ENCODE measurements at places on chromosomes 11 and 22.

DNA sequence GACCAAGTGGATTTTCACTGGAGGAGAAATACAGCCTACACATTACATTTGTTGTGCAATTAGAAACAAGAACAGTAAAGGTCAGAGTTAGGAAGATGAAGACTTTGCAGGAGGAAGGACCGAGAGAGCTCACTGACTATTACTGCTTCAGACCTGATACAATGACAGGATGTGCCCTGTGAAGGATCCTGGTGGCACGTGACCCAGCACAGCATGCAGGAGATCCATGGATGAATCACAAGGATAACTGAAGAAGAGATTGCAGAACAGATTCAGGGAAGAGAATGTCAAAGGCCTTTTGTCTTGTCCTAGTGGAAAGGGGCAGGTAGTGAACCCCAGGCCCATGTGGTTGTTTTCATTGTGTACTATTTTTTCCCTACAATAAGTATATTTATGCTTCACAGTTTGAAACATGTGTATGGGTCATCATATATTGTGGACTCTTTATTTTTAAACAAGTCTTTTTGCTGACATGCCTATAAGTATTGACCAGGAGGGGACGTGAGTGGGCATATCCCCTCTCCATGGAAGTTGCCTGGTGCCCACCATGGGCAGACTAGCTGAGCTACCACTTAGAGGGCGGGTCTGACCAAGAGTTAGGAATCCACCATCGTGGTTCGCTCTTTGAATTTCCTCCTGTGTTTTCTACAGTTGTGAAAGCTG is 44.3 kb downstream of the RASSF10 start:
- no peak for DNase-seq

- no peak for DNase-seq
Measured at GRCh38 chr22:26744892-26745808, 87.8 kb downstream of the MIAT start.

- peak; percentile 57 for DNase-seq
Measured at GRCh38 chr11:71977743-71978418, 20.8 kb upstream of the IL18BP start.

DNA sequence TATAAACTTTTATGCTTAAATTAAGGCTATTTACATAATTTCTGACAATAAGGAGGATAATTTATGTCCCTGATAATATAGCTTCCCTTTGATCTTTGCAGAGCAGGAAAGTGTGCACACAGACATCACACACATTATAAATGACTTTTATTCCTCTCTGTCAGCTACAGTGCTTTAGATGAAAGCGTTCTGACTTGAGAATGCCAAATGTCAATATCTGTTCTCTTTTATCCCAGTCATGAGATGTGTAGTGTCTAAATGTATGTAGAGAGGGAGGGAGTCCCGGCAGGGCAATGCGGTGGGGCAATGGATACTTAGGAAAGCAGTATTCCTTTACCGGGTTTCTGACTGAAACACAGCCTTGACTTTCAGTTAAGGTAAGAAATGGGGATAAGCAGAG is 225.4 kb upstream of the CHORDC1 start:
- no peak for DNase-seq

DNA sequence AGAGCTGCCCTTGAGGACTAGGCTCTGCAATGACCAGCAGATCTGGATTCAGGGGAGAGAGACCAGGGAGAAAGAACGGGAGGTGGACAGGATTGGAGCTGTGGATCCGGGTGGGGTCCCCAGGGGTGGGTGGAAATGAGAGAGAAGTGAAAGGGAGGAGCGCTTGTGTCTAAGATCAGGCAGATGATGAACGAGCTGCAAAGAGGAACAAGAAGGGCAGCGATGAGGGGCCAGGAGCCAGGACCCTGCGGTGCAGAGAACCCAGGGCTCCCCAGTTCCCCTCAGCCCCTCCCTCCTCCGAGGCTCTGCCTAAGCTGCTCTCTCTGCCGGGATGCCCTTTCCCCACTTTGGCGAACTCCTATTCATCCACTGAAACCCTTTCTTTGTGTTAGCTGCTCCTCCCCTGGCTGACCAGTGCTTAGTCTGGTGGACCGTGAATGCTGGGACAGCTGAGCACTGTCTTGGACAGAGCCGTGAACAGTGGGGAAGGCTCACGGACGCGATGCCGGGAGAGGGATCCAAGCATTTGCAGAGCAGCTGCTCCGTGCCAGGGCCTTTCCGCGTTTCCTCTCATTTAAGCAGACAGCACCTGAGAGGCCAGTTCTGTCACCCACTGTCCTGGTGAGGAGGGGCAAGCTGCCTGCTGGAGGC is 35.9 kb downstream of the SHISAL1 start:
- no peak for DNase-seq

- DNase-seq: no peak
Measured at GRCh38 chr11:11422411-11423128, 69.5 kb upstream of the CSNK2A3 start.

- no peak for DNase-seq
Measured at GRCh38 chr11:56716379-56716854, 17.5 kb downstream of the OR9G1 start.

- DNase-seq: no peak
Measured at GRCh38 chr11:106400949-106401570, 323.6 kb downstream of the AASDHPPT start.

DNA sequence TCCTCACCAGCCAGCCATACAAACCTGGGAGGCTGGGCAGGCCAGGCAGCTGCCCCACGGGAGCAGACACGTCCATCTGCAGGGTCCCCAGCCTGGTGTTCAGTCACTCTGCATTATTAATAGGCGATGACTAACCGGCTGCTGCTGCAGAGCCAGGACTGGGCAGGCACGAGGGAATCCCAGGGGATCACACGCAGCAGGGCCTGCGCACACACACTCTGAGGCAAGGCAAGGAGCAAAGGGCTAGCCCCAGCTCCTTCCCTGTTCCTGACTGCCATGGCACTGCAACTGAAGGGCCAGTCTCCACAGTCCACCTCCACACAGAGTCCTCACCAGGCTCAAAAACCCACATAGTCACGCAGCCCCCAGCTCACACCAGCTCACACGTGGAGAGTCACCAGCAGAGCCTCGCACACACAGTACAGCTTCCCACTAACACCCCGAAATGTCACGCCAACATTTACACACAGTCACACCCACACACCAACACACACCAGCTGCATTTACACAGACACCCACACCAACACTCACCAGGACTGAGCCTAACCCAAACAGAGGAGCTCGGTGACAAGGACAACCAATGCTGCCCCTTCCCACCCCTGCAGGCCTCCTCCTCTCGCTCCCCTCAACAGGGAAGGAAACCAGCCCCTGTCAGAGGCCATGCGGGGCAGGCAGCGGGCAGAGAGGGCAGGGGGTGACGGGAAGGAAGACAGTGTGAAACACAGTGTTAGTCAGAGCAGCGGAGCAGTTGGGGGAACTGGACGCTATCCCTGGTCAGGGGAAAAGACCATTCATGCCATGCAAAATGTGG is 47.3 kb downstream of the NRXN2 start:
- DNase-seq: no peak

DNA sequence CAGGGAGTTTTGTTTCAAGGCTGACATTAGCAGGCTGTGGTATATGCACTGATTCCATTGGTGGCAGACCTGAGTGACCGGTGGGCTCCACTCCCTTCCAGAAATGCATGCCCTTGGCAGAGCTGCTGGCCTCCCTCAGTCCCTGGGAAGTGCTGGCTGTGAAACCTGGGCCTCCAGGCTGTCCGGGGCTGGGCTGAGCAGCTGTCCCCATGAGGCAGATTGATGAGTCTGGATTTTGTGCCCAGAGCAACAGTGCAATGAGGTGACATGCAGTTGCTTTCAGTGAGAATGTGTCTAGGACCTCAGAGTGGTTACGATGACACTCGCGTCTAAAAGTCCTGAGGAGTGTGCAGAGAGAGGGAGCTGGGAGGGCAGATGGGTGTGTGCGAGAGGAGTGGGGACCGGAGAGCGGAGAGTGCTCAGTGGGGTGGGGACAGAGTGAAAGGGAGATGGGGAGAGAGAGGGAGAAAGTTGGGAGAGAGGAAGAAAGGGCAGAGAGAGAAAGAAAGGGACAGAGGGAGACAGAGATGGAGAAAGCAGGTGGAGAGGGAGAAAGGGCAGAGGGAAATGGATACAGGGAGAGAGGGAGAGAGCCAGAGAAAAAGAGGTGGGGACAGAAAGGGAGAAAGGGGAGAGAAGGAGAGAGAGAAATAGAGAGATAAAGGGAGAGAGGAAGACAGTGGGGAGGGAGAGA is 978.3 kb downstream of the BRD1 start:
- DNase-seq: no peak

GRCh38 chr11:76148231-76148630 is 58.1 kb downstream of the WNT11 start:
- no peak for DNase-seq

DNA sequence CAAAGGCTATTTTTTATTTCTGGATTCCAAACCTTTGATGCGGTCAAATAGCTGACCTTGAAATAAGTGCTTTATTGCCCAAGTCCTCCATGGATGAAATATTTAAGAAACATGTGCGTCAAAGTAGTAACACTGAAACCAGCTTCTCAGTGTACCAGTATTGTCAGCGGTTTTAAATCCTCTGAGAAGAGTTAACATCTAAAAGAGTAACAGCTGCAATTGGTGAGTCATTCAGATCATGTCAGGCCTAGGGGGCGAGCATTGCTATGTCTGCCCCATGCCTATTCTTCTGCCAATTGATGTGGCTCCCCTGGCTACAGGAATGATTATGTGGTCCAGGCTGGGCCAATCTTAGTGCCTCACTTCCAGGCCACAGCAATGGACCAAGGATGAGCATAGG is 263.3 kb upstream of the SORL1-AS1 start:
- no peak for DNase-seq

DNA sequence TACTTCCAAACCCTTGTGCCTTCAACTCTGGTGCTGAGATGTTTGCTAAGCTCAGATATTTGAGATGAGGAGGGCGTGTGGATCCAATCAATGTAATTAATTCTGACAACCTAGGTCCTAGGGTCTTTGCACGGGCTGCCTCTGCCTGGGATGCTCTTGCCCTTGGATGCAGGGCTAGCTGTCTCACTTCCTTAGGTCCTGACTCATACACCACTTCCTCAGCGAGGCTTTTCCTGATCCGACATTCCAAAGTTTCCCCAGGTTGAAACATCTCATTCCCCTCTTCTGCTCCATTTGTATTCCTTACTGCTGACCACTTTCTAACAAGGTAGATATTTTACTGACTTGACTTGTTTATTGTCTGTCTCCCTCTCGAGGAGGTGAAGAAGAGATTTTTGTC is 43.0 kb upstream of the NTM start:
- no peak for DNase-seq

DNA sequence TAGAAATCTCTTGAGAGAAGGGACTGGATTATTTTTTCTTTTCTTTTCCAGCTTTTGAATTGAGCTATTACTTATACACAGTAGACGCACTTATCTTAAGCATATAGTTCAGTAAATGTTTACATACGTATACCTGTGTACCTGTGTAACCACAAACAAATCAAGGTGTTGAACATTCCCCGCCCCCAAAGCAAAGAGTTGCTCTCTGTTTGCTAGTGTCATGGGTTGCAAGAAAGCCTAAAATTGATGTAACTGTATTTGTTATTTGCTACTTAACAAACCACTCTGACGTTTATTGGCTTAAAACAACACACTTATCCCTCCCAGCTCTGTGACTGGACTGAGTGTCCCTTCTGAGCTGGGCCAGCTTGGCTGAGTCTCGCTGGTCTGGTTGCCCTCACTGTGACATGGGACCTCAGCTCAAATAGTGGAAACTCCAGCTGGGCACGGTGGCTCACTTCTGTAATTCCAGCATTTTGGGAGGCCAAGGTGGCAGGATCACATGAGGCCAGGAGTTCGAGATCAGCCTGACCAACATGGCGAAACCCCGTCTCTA is 25.4 kb upstream of the CABP2 start:
- DNase-seq: no peak

DNA sequence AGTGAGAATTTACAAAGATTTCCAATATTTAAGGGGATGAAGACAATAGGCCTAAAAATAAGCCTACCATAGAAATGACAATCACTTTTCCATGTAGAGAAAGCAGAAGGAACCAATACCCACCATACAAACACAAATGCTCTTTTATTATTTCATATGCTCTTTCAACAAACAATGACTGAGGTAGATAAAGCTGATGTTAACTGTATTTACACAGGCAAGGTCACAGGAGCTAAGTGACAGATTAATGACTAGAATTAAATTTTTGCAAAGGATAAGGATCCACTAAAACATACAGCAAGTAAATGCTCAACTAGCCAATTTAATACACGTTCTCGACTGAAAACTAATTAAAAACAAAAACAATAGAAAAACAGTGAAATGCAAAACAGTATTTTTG is 34.2 kb downstream of the PICALM start:
- DNase-seq: no peak

DNA sequence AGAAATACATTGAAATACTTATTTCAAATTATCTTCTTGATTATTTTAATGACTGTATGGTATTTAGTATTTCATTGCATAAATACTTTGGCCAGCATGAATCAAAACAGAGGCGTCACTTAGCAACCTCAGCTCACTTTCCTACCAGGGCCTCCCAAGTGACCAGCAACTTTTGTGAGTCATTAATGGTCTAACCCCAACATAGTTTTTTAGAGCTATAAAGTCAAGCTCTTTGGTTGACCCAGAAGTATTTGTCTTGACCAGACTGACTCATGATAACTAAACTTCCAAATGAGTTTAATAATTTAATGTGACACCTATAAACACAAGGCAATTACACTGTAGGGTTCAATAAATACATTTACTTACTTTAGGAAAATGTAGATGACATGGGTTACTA is 27.9 kb upstream of the RBMXL2 start:
- no peak for DNase-seq

DNA sequence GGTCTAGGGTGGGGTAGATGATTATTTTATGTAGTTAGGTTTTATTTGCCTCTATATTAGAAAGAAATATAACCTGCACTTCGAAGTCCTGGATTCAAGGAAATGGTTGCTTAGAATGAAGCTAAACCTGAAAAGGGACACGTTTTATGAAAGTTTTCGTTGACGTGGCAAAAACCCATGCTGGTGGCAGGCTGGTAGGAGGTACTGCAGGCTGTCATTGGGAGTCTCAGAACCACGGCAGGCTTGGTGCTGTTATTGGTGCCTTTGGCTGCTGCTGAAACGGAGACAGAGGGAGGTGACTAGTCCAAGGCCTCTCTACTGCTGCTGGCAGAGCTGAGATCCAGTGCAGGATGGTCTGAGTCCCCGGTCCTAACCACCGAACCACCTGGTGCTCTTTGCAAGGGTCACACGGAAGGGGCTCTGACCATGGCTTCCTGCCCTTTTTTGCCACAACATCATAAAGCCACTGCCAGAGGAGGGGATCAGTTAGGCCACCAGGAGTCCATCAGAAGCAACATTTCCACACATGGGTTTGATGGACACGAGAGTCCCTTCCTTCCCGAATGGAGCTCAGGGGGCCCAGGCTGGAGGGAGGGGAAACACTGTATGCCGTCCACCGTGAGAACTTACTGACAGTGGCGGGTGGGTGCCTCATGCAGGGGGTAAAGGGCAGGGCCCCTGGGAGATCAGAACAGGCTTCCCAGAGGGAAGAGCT is 13.4 kb downstream of the CSF2RB start:
- DNase-seq: no peak

GRCh38 chr22:50703726-50704509 is 31.3 kb downstream of the SHANK3 start:
- DNase-seq: no peak
